ENCODE measurements at places on chromosomes 3 and 15.

DNA sequence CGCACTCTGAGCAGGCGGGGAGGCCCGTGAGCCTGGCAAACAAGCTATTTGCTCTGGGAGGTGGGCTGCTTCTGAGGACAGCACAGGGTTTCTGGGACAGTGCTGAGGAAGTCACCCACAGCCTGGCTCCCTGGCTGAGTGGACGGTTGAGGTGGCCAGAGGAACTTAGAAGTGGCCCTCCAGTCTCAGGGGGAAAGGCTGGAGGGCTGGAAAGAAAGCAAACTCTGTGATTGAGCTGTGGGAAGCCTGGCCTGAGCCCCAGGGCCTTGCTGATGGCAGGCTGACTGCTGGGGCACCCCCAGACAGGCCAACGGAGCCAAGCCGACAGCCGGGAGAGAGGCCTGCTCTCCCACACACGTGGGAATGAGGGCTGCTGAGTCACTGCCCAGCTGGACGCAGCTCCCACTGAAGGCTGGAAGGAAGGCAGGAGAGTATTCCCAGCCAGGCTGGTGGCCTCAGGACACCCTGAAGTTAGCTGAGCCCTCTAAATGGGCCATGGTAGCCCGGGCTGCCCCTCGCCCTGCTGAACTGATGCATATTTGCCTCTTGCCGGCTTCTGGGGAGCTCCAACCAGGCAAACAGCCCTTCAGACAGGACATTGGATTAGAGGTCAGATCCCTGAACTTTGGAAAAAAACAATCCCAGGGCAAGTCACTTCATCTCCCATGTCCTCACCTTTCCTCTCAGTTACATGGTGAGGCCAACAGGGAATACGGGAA is 98.0 kb upstream of the TLE3 start:
- no peak for DNase-seq

DNA sequence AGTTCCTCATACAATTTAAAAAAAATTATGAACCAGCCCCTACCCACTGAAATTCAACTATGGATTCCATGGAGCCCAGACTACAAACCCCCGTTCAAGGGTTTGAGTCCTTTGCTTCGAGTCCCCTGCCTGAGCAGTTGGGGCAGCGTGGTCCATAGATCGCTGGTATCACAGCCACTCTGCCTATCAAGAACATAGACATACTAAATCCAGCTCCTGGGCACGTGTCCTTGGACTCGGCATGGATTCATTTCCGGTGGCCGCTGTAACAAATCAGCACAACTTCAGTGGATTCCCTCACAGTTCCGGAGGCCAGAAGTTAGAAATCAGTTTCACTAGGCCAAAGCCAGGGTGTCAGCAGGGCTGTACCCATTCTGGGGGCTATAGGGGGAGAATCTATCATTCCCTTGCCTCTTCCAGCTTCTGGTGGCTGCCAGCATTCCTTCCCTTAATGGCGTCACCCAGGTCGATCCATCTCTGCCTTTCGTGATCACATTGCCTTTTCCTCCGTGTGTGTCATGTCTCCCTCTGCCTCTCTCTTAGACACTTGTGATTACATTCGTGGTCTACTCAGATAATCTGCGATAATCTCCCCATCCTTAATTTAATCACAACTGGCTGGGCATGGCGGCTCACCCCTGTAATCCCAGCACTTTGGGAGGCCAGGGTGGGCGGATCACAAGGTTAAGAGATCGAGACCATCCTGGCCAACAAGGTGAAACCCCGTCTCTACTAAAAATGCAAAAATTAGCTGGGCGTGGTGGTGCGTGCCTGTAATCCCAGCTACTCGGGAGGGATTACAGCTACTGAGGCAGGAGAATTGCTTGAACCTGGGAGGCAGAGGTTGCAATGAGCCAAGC is 4.6 kb upstream of the TMEM44 start:
- DNase-seq = no peak

- no peak for DNase-seq
These were observed 5.2 kb downstream of the GPX1 start for GRCh38 chr3:49352890-49353421.

GRCh38 chr15:31207246-31207645 is 105.7 kb upstream of the TRPM1 start:
- no peak for DNase-seq

DNA sequence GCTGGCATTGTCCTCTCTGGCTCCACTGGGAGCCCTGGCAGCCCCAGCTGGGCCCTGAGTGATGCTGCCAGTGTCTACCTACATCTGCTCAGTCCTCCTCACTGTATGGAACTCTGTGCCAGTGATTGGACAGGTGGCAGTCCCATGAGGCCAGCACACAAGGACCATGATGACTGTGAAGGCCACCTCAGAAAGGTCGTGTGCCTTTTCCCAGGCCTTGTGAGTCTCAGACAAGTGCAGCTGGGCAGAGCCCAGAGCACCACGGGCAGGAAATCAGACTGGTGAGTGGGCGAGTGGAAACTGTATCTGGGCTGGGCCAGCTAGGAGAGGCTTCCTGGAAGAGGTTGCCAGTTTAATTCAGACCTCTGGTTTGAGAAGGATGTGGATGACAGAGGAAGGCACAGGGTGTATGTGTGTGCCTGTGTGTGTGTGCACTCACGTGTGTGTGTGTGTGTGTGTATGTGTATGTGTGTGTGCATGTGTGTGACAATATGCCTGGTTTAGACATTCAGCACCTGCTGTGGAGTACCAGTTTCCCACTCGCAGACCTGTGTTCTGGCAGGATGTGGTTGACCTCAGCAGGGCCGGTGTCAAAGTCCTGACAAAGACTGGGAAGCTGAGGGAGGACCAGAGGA is 7.0 kb downstream of the MAPKAPK3 start:
- DNase-seq = no peak

- DNase-seq = no peak
These were observed 3.5 kb upstream of the NEO1 start for GRCh38 chr15:73048624-73049295.

- DNase-seq = no peak
These were observed 200.4 kb upstream of the WNT5A start for GRCh38 chr3:55687526-55687925.

DNA sequence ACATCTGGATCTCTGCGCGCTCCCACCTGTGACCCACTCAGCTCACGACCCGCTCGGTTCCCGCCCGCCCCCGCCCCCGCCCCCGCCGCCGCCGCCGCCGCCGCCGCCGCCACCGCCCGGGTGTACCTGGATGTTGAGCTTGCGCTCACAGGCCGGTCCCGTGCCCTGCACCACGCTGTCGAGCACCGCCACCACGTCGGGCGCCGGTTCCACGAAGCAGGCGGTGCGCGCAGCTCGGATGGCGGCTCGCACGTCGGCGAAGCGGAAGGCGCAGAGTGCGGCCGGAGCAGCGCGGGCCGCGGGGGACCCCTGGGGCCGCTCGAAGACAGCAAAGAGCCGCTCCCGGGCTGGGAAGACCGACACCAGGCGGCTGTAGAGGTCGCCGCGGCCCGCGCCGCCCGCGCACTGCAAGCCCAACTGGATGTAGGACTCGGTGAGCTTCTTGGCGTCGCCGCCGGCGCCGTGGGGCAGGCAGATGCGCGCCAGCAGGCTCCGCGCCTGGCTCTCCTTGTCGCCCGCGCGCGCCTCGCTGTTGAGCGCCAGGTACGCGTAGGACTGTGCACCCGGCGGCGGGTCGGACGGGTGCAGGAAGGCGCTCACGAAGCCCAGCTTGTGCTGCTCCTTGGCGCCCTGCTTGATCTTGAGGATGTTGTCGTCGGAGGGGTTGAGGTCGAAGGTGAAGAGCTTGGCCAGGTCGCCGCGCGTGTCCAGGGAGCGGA is 1.1 kb downstream of the PLXND1 start:
- DNase-seq = no peak

DNA sequence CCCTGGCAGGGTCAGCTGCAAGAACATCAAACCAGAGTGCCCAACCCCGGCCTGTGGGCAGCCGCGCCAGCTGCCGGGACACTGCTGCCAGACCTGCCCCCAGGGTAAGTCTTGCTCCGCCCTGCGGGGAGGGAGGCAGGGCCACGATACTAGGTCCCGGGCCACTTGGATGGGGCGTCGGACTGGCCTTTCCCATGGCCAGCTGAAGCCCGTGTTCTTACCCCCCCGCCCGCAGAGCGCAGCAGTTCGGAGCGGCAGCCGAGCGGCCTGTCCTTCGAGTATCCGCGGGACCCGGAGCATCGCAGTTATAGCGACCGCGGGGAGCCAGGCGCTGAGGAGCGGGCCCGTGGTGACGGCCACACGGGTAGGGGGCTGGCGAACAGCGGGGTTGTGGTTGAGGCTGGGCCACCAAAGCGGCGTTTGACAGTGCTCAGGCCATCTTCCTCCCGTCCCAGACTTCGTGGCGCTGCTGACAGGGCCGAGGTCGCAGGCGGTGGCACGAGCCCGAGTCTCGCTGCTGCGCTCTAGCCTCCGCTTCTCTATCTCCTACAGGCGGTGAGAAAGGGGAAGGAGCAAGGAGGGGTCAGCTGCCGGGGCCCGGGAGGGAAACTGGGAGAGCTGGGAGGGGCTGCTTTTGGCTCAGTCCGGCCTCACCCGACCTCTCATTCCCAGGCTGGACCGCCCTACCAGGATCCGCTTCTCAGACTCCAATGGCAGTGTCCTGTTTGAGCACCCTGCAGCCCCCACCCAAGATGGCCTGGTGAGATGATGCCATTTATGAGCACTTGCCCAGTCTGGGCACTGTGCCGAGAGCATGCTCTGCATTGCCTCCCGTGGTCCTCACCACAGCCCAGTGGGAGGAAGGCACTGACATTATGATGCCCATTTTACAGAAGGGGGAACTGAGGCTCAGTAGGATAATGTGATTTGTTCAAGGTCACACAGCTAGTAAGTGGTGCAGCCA is 1.7 kb downstream of the CHRD start:
- DNase-seq = no peak

GRCh38 chr3:122760453-122761271 is 33.0 kb downstream of the HSPBAP1 start:
- DNase-seq = no peak

- DNase-seq = no peak
These were observed 257.7 kb upstream of the UBE2E1 start for GRCh38 chr3:23547905-23548650.

- no peak for DNase-seq
These were observed 317.8 kb upstream of the AGTR1 start for GRCh38 chr3:148379763-148380382.

DNA sequence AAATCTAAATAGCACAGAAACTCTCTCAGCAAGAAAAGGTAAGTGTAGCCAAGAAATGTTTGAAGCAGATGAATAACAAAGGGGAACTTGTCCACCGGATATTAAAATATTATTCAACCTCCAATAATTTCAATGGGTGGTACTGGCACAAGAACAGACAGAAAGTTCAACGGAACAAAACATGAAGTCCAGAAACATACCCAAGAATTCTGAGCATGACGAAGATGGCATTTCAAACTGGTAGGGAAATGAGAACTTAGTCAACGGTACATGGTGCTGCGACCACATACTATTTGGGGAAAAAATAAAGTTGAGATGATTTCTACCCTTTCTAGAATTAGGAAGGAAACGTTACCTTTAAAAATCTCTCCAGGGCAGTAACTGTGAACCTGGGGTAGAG is 5.5 kb downstream of the CHSY1 start:
- DNase-seq = no peak

- DNase-seq = no peak
These were observed 387.5 kb downstream of the NLGN1 start for GRCh38 chr3:173785004-173785403.

DNA sequence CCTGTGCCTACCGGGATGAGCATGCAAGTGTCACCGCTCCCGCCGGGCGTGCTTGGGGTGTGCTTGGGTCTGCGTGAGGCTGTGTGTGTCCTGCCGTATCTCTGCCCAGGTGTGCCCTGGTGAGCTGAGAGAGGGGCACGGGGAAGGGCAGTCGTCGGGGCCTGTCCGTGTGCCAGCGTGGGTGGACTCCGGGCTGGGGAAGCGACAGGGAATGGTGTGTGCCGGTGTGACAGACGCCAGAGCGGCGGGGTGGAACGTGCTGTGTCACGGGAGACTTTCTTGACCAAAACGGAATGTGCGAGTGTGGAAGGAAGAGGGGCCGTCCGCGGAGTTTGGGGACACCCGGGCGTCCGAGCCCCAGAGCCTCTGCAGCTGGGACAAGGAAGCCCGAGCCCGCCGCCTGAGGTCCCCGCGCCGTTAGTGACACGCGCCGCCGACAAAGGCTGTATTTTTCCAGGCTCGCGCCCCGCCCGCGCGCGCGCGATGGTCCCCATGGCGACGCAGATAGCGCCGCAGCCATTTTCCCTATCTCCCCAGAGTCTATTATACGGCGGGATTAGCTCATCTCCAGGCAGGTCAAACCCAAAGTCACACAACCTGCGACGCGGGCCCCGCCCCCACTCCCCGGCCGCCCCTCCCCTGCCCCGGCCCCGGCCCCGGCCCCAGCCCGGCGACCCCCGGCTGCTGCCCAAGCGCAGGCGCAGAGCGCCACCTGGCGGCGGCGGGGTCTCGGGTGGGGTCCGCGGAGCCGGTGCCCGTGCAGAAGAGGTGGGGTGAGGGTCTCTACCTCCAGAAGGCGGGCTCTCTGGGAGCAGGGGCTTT is 4.5 kb upstream of the GATA2 start:
- no peak for DNase-seq

DNA sequence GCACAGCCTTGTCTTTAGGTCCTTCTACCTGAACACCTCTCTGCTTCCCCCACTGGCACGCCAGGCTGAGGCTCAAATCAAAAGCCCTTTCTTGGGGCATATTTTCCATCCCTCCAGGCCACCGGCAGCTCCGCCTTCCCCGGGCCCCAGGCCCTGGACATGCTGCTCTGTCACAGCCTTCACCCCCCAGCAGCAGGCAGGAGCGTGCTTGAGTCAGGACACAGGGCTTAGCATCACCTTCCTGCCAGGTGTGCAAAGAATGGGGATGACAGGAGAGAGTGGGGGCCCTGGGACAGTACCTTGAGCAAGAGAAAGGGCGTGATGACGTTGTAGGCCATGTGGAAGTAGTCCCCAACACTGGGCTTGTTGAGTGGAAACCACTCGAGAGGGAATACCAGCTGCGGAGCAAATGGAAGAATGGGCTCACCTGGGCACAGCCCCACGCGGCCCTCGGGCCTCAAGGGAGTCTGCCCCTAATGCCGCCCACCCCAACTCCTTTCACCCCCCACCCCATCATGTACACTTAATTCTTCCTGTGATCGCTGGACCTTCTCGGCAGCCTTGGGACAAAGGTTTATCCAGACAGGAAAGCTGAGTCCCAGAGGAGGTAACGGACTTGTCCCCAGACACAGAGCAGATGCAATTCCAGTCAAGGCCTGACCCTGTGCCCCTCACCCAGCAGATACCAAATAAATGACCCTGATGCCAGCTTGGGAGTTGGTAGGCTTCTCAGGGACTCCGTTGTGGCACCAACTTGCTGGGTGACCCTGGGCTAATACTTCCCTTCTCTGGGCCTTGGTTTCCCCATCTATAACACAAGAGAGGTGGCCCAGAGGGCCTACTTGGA is 9.1 kb upstream of the CALML4 start:
- DNase-seq = no peak

GRCh38 chr3:17190353-17191078 is 305.8 kb downstream of the PLCL2 start:
- no peak for DNase-seq

DNA sequence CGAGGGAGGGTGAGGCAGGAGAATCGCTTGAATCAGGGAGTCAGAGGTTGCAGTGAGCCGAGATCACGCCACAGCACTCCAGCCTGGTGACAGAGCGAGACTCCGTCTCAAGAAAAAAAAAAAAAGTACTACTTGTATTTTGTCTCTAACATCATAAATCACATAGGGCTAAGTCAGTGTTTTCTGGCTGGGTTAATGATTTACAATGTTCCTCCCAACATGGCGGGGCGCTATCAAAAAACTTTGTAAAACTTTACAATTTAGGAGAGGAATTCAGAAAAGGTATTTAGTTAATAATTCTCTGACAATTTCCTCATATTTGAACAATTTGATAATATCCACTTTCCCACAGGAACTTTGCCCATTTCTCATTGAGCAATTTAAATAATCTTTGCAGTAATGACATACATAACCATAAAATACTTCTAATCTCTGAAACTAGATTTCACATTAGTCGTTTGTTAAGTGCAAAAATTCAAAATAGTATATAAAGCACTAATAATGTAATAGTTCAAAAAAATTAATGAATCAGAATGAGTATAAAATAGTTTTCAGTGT is 26.6 kb upstream of the B3GNT5 start:
- DNase-seq = no peak

Measured in epithelial cell of prostate (primary cell).